H1 (cell line): ENCODE measurements at places on chromosomes 7 and 10. TPM values are rescaled to one million over a fixed set of nuclear protein-coding genes. Genes with fewer than 3 reads are reported as not detected.
A peak's percentile ranks its signal among the peaks of the same experiment; 100 is the strongest.

DNA sequence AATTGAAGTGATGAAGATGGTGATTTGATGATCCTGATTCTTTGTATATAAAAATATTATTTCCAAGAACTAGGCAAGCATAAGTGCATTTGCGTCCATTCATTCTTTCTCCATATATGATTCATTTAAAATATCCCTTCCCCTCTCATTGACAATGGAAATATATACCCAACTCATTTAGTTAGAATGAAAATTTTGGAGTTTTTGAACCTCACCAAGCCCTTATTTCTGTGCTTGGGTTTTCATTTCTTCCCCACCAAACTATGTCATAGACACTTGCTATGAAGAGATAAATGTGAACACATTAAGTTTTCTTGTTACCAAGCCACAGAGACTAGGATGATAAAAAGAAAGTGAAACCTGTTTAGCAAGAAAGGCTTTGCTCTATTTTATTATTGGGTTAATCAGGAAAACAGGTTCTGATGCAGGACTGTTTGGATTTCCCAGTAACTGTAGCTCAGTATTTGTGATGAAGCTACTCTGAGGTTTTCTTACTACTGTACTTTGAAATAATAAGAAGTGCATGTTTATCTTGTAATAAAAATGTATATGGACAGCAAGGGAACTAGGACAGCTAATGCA is 68.3 kb downstream of the ITGB1 start:
- H3K4me3 ChIP-seq: no peak overlapping the region
- H3K27ac ChIP-seq: no peak overlapping the region
- H3K27me3 ChIP-seq: no peaks in the 10 kb centered on the region
- no peaks in the 10 kb centered on the region for H3K36me3 ChIP-seq
- H3K4me1 ChIP-seq: 0 out of 2 replicates have a peak, but pooled peaks cover 2% of the 10 kb centered on the region

- H3K36me3 ChIP-seq: peaks cover 39% of the 10 kb centered on the region
- H3K4me3 ChIP-seq: no peak overlapping the region
- peaks cover 7% of the 10 kb centered on the region for H3K4me1 ChIP-seq
- DNase-seq: no peak
- H3K27me3 ChIP-seq: no peaks in the 10 kb centered on the region
- no peak overlapping the region for H3K27ac ChIP-seq
These were observed 84.1 kb downstream of the EZH2 start for GRCh38 chr7:148799893-148800555.

Gene CYP3A5
- total RNA-seq: not detected in 2 replicates

DNA sequence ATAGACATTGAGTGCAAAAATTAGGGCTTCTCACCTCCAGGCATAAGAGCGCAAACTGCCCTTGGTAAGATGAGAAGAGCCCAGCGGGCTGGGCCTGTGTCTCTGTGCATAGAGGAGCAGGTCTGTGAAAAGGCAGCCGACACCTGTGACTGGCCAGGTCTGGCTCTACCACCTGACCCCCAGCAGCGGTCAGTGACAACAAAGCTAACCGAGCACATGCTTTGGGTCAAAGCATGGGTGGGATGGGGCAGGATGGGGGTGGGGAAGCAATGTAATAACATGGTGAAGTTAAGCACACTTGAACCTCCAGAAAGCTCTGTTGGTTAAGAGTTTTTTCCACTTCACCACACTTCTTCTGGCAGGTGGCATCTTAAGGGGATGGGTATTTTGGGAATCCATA is 29.3 kb downstream of the CYTH3 start:
- H3K27me3 ChIP-seq: no peaks in the 10 kb centered on the region
- no peak overlapping the region for H3K27ac ChIP-seq
- H3K4me3 ChIP-seq: no peak overlapping the region
- DNase-seq: no peak
- H3K4me1 ChIP-seq: peaks cover 5% of the 10 kb centered on the region

GRCh38 chr7:3078514-3078913 is 34.8 kb upstream of the CARD11 start:
- no peaks in the 10 kb centered on the region; the same call in 1 of the 2 replicates for H3K4me1 ChIP-seq
- H3K27ac ChIP-seq: no peak overlapping the region
- H3K4me3 ChIP-seq: no peak overlapping the region
- H3K27me3 ChIP-seq: no peaks in the 10 kb centered on the region

GRCh38 chr7:142331941-142332340 is 74.1 kb upstream of the PRSS58 start:
- no peak for DNase-seq
- no peaks in the 10 kb centered on the region for H3K36me3 ChIP-seq
- H3K27ac ChIP-seq: no peak overlapping the region
- peaks cover 3% of the 10 kb centered on the region; the same call in 1 of the 2 replicates for H3K4me1 ChIP-seq

DNA sequence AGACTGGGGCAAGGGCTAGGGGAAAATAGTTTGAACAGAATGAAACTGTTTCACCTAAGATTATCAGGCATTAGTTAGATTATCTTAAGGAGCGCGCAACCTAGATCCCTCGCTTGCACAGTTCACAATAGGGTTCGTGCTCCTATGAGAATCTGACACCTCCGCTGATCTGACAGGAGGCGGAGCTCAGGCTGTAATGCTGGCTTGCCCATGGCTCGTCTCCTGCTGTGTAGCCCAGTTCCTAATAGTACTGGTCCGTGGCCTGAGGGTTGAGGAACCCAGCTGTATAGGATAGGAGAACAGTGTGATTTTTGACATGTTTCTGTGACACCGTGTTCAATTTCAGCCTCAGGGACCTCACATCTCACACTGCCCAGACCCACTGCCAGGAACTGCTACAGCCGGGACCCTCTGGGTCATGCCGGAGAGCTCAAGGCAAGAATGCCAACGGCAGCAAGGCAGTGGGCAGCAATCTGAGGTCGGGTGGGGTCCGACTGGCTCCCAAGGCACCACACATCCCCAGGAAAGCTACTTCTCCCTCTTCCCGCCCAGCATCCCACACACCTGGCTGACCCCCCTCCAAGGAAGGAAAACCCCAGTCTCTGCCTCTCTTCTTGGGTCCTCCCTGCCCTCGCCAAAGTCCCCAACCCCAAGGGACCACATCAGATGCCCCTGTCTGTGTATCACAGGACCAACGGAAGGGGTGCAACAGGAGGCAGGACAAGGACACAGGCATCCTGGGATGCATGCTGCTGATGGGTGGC is 31.7 kb downstream of the CAMK2B start:
- DNase-seq: no peak
- no peaks in the 10 kb centered on the region for H3K27me3 ChIP-seq
- no peak overlapping the region for H3K27ac ChIP-seq

DNA sequence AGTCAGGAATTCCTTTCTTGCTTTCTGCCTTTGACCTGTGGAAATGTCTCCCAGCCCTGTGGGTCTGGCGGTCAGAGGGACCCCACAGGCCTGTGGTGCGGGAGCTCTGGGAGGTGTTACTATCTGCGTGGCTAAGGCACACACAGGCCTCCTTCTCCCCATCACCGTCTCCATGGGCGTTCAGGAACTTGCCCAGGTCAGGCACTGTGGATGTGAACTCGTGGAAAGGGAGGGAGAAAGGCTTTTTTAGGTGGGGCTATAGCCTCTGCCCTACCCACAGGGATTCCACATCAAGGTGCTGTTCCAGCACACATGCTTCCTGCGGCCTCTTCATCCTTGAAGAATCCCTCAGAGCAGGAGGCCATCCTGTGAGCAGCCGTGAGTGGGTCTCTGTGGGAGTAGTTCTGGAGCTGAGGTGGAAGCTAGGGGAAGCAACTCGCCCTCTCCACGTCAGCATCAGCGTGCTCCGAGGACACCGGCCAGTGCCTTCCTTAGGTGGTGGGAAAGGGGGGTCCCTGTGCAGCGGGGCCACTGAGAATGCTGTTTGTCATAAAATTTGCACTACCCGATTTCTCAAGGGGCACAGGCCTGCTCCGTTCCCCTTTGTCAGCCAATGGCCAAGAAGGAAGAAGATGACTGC is 7.5 kb upstream of the ATP6V0E2 start:
- no peak overlapping the region for H3K4me3 ChIP-seq
- H3K27me3 ChIP-seq: no peaks in the 10 kb centered on the region
- DNase-seq: no peak
- no peak overlapping the region for H3K27ac ChIP-seq
- no peaks in the 10 kb centered on the region for H3K4me1 ChIP-seq

DNA sequence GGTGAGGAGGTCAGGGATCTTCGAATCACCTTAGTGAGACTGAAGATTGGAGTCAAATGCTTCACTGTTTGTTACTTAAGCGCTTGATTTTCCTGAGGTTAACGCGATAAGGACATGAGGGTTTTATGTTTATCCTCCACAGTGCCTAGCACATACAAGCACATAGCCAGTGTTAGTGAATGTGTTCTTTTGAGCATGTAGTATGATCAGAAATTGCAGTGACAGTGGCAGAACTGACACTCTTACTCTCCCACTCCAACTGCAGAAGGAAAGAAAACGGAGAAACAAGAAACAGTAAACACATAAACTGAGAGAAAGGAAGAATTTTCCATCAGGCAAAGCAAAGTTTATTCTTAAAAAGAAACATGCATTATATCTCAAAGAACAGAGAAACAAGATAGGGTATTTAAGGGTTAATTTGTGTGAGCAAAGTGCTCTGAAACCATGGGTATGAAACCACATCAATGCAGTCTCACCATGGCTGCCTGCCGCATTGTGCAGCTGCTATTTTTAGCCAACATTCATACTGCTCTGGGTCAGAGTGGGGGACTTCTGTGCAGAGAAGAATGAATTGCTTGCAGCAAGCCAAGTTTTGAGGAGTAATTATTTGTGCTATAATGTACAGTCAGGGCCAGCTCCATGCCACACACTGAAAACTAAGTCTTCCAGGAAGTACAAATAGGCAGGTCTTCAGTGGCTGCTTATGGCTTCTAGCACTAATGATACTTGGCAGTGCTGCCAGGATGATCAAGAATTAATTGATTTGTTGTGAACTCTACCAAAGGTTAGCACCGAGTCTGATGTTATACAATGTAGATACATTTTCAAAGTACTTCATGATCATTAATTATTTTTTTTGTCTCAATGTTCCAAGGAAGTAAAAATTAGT is 152.0 kb downstream of the MACC1 start:
- peaks cover 4% of the 10 kb centered on the region; the same call in 1 of the 2 replicates for H3K4me1 ChIP-seq
- peaks cover 15% of the 10 kb centered on the region for H3K36me3 ChIP-seq
- H3K27ac ChIP-seq: peak overlapping the region; percentile 35
- no peaks in the 10 kb centered on the region for H3K27me3 ChIP-seq
- H3K4me3 ChIP-seq: no peak overlapping the region

- no peaks in the 10 kb centered on the region for H3K27me3 ChIP-seq
- no peak overlapping the region for H3K27ac ChIP-seq
- H3K36me3 ChIP-seq: no peaks in the 10 kb centered on the region
- DNase-seq: no peak
These were observed 77.5 kb upstream of the PHYHIPL start for GRCh38 chr10:59098831-59099452.

Gene MMP21
- total RNA-seq: not detected in 2 replicates

DNA sequence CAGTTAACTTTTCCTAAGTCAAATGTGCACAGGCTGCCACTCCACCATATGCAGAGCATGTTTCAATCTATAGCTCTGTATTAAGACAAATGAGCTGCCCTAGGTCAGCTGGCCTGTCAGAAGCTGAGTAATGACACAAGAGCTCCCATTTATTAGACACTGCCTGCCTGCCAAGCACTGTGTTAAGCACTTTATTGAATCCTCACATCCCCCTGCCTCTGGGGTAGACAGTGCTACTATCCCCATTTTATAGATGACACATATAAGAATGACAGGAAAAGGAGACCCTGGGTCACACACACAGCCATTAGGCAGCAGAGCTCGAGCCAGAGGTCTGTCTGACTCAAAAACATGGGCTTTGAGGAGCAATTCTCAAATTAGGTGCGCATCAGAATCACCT is 179.8 kb upstream of the PDE1C start:
- H3K27ac ChIP-seq: no peak overlapping the region
- no peak overlapping the region for H3K4me3 ChIP-seq
- no peaks in the 10 kb centered on the region for H3K36me3 ChIP-seq
- H3K4me1 ChIP-seq: no peaks in the 10 kb centered on the region
- DNase-seq: no peak
- H3K27me3 ChIP-seq: no peaks in the 10 kb centered on the region

DNA sequence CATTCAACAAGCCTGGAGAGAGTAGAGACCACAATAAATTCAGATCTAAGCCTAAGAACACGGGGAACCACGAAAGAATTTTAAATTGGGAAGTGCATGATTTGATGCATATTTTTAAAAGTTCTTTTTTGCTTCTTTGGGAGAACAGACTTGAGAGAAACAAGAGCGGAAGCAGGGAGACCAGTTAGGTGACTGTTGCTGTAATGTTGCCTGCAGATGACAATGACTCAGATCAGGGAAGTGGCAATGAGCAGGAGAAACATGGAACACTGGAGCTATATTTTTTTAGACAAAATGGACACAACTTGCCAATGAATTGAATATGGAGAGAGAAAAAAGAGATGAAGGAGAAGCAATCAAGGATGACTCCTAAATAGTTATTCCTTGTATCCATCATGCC is 125.1 kb downstream of the RAPGEF5 start:
- no peak overlapping the region for H3K4me3 ChIP-seq
- H3K27me3 ChIP-seq: no peaks in the 10 kb centered on the region
- H3K27ac ChIP-seq: no peak overlapping the region
- no peaks in the 10 kb centered on the region; the same call in 1 of the 2 replicates for H3K4me1 ChIP-seq
- no peak for DNase-seq

DNA sequence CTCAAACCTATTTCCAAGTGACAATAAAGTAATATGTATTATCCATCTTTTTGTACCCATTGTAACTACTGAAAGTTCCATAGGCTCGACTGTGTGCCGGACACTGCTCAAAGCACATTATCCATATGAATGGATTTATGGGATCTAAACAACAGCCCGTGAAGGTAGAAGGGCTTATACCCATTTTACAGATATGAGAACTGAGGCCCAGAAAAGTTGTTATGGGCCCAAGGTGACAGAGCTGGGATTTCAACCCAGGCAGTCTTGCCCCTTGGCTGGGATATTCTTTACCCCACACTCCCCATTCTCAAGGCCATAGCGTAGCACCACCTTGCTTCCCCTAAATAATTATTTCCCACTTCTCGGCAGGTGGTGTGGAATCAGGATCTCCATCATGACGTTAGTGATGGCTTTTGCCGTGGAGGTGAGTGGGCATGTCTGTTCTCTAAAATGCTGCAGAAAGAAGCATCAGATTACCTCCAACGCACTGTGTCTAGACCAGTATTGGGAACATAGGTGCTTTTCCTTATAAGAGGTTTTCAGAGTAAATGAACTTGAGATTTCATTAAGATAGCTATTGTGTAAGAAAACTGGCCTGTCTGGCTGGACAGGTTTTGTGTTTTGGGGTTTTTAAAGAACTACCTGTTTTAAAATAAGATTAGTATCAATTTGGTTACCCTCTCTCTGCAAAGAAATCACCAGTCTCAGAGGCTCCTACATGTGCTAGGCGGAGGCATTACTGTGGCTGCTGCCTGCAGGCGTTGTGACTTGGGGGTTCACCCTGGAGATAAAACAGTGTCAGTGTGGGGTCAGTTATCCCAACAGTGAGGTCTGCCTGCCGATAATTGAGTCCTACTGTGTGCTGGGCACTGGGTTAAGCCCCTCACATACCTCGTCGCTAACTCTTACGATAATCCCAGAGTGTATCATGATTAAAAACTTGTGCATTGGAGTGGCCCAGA is 85.1 kb upstream of the SDK1 start:
- no peak overlapping the region for H3K27ac ChIP-seq
- no peak for DNase-seq
- no peaks in the 10 kb centered on the region for H3K36me3 ChIP-seq
- no peaks in the 10 kb centered on the region for H3K27me3 ChIP-seq
